ENCODE measurements at places on chromosomes 1 and 21.
A peak's percentile ranks its signal among the peaks of the same experiment; 100 is the strongest.

- no peak for DNase-seq
These were observed 55.2 kb downstream of the COLGALT2 start for GRCh38 chr1:183982172-183982963.

GRCh38 chr1:33640114-33640660, 167.7 kb downstream of the ZSCAN20 start:
- DNase-seq: no peak

GRCh38 chr1:51755437-51755836, 123.1 kb downstream of the NRDC start:
- no peak for DNase-seq

DNA sequence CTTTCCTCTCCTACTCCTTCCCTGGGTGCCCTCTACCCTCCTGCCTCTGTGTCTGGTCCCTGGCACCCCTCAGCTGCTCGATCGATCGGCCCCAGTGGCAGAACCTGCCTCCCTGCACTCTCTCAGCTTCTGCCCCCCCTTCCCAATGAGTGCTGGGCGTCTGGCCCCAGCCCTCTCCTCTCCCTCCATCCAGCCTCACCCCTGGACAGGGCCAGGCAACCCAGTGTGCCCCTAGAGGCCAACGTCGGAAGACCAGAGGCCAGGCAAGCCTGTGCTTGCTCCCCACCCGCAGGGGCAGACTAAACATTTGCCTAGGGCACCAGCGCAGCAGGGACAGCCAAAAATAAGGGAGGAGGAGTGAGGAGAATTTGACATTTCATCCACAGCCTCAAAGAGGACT, 43.5 kb downstream of the LGR6 start:
- no peak for DNase-seq

DNA sequence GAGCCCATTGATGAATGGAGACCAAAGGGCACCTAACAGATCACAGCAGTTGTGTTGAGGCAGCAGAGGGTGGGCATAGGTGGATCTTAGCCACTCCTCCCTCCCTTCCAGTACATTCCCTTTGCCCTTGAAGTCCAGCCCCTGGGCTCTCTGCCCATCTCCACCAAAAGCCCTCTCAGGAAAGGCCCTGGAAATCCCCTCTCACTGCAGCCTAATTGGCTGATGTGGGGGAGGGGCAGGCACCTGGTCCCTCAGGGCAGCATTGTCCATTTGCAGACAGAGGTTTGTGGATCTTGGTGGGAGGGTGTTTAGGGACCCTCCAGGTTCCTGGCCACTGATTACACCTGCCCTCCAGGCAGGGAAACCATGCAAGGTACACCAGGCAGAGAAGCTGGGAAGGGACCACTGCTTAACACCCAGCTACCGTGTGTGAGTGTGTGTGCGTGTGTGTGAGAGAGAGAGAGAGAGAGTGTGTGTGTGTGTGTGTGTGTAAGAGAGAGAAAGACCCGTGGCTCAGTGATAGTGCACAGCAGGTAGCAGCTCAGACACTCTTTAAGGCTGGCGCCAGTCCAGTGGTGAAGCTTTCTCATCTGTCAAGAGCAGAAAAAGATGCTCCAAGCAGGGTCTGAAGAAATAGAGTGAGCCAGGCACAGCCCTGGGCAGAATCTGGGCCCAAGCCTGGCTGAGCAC, 71.1 kb downstream of the MATN1 start:
- no peak for DNase-seq

DNA sequence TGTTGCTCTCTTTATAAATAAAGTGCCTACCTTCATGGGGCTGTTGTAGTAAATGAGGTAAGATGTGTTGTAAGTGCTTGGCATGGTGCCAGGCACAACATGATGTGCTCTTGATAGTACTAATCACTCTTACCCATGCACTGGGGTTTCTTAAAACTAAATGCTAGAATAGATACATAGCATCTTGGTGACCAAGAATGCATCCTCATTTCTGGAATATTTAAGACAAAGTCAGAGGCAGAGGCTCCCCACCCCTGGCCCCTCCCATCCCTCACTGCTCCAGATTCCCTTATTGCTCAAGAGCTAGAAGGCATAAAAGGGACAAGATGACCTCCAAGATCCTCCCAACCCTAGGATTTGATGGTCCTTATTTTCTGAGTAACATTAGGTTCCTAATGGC, 61.3 kb downstream of the GLUL start:
- peak; percentile 29 for DNase-seq

GRCh38 chr1:235588916-235589515, 60.6 kb downstream of the GNG4 start:
- no peak for DNase-seq

DNA sequence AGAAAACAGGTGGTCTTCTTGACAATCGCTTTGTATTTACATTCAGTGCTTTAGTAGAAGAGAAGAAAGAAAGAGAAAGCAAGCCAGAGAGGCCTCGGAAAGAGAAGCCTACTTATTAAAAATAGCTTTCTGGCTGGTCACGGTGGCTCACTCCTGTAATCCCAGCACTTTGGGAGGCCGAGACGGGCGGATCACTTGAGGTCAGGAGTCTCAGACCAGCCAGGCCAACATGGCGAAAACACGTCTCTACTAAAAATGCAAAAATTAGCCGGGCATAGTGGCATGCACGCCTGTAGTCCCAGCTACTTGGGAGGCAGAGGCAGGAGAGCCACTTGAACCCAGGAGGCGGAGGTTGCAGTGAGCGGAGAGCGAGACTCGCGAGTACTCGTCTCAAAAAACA, 1.8 kb upstream of the SLC19A2 start:
- DNase-seq: no peak

GRCh38 chr1:95325349-95325748, 91.3 kb downstream of the RWDD3 start:
- no peak for DNase-seq

DNA sequence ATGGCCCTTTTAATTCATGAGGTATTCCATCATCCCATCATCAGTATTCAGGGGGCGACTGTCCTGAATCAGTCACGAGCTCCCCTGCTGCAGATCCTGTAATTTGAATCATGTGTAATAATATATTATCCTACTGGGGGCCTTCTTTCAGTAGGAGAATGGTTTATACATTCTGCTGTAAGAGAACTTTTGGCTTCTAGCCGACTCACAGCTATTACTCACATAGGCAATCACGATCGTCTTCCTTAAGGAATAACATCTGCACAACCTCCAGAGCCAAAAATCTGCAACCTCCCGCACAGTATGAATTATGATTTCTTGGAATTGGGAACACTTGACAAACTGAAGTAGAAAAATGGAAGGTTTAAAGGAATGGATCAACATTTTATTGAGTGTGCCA, 343.0 kb downstream of the USP25 start:
- no peak for DNase-seq

DNA sequence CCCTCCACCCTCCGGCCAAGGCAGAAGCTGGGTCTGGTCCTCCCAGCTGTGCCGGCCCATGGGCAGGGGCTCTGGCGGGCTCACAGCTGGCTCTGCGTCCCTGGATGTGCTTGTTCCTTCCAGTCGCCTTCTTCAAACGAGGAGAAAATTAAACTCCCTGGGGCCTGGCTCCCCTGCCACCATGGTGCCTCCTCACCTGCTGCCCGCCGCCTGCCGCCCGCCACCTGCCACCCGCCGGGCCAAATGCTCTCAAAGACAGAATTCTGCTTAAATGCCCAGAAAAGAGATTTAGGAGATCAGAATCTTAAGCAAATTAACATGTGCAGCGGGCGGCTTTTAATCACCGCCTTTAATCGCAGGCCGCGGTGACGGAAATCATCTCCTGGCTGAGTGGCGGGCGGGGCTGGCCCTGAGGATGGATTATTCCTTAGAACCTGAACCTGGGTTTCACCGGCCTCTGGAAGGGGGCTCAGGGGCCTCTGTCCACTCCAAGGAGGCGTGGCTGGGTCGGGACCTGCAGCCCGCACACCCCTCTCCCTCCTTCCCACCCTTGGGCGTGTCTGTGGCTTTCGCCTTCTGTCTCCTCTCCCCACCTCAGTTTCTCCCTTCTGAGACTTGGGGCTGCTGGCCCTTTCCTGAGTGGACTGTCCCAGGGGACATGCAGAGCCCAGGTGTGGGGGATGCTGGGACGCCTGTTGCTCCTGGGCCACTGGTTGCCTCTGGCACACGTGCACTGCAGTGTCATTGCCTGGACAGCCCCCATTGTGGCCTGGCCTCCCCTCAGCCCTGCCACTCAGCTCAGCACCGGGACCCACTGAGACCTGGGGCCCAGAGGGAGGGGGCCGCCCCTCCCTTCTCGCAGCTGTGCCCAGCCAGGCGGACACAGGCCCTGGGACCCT, 10.5 kb upstream of the PLCH2 start:
- DNase-seq: no peak

DNA sequence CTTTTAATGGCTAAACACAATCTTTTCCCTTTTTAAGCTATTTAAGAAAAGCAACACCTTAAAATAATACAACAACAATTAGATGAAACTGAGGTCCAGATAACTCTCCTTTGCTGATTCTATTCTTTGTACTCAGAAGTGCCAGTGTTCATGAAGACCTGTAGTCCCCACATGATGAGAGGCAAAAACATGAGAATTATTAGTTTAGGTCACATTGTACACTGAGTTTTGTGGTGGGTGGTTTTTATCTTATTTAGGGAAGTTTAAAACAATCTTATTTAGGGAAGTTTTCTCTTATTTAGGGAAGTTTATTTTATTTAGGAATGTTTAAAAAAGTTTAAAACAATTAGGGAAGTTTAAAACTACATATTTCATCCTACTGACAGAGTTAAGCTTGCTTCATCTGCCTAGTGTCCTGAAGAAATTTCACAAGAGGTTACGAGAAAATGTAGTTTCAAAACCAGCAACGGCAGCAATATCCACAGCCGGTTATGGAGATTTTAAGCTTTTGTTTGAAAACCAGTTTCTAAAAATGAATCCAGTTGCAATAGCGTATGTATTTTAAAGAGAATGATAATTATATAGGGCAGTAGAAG, 7.8 kb upstream of the OR14I1 start:
- DNase-seq: no peak

DNA sequence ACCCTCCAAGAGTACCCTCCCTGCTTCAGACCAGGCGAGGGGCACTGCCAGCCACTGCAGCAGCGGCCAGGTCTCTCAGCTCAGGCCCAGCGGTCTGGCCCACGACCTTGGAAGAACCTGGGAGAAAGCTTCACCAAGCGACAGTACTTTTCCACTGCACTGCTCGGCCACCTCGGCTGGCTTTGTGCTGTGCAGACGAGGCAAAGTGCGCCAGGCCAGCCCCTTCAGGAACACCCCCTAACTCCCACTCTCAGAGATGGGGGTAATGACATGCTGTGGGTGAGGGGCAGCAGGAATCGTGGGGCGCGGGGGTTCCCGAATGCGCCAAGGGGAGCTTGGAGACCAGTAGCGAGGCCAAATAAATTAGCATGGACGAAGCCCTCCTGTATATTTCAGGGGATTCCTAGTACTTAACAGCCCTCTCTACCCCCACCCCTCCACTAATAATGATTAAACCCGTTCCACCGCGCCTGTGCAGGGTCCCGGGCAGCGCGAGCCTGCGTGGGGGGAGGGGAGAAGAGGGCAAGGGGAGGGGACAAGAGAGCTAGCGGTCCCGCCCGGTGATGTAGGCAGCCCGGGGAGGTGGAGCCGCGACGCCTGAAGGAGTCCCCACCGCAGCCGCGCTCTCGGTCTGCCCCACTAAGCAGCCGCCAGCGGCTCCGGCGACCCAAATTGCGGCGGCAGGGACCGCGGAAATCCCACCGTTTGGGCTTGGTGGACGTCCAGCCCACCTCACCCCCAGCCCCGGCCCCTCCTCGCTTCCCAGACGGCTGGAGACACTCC, at the start of gene FAM43B:
Gene FAM43B, plus strand, starts transcription at position 629 of the 783 bp plus-strand sequence. CDS start 401 bp downstream, outside the sequence.
- DNase-seq: peak; percentile 10

DNA sequence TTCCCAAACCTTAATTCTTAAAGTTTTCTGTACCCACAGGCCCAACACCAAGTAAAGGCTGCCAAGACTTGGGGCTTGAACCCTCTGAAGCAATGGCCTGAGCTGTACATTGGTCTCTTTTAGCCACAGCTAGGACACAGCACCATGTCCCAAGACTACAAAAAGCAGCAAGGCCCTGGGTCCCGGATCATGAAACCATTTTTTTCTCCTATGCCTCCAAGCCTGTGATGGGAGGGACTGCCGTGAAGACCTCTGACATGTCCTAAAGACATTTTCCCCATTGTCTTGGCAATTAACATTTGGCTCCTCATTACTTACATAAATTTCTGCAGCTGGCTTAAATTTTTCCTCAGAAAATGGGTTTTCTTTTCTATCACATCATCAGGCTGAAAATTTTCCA, 30.9 kb downstream of the ZNF670 start:
- DNase-seq: no peak

- no peak for DNase-seq
These were observed 14.7 kb downstream of the RHEX start for GRCh38 chr1:206067486-206068227.

DNA sequence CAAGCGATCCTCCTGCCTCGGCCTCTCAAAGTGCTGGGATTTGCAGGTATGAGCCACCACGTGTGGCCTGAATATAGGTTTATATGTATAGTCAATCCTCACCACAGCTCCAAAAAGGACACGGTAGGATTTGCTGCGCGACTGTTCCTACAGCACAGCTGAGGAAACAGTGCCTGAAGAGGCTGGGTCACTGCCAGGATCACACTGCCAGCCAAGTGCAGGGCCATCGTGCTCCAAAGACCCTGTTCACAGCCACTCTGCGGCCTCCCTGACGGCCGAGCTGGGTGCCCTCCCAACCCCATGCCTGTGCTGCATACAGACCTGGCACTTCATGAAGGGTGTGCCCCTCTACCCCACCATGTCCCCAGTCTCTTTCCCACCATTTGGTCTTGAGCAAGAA, 71.4 kb downstream of the MRPL37 start:
- no peak for DNase-seq

GRCh38 chr1:182569939-182570610, 19.0 kb downstream of the RNASEL start:
- no peak for DNase-seq

DNA sequence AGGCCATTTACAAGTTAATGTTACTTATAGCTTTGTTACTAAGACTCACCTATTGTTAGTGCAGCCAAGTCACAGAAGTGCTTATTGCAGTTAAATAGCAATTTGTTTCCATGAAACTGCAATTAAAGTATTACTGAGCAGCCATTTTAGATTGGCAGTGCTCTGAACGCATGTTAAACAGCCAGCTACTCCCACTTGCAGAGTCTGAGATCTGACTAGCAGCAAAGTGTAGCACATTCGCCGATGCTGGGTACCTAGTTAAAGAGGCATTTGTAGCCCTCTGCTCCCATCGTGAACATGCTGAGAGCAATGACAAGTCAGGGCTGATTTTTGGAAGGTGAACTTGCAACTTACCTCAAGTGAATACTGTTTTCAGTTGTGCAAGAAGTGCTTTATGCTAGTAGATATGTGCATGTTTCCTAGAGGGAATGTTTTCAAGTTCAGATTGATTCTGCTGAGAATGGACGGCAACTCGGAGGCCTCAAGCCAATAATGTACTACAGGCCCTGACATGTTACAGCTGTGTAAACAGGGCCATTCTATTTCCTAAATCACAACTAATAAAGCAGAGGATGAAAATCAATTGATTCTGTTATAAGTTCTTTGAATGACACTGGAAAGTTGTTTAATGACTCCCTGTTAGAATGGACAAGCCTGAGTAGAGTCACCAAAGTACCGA, 19.8 kb downstream of the LMO4 start:
- DNase-seq: no peak

DNA sequence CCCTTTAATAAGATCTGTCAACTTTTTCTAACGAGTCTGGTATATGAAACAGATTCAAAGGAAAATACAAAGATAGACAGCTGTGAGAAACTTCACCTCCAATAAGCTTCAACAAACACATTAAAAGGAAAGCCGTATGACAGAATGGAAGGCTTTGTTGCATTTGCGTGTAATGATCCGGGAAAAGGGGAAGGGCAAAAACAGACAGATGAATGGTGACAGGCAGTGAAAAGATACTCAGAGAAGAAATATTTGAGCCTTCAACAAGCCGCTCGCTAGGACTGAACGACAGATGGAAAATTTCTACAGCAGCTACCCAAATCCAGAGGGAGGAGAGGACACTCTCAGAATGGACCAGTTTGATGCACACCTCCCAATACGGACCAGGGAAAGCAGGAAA, 14.9 kb downstream of the COPA start:
- DNase-seq: no peak

Measured in Jurkat, Clone E6-1 (cell line).